ENCODE measurements at places on chromosomes 12 and 14.

DNA sequence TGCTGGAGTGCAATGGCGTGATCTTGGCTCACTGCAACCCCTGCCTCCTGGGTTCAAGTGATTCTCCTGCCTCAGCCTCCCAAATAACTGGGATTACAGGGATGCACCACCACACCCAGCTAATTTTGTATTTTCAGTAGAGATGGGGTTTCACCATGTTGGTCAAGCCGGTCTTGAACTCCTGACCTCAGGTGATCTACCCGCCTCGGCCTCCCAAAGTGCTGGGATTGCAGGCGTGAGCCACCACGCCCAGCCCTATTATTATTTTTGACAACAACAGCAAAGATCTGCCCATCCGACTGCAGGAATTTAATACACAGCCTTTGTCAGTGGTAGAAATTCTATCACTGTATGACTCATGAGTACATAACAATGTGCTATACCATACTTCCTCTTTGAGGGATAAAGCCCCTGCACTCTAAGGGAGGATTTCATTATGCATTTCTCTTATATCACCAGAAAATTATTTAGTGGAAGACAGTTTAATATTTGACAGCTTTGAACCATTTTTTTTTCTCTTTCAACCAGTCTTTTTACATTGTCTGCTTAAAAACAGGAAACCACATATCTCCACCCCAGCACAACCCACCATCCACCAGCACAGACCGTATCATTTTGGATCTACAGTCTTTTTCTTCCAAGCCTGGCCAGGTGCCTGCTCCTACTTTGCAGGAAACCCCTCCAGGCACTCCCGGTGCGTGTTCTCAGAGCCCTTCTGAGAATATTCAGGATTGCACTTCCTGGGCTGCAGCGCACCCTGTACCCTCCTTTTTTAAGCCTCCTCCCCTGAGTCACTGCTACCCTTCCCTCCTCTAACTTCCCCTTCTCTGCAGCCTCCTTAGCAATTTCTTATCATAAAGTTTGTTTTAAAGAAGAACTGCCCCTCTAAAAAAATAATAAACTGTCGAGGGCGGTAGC, 594 bp downstream of the ARHGDIB start:
- no peak for DNase-seq

DNA sequence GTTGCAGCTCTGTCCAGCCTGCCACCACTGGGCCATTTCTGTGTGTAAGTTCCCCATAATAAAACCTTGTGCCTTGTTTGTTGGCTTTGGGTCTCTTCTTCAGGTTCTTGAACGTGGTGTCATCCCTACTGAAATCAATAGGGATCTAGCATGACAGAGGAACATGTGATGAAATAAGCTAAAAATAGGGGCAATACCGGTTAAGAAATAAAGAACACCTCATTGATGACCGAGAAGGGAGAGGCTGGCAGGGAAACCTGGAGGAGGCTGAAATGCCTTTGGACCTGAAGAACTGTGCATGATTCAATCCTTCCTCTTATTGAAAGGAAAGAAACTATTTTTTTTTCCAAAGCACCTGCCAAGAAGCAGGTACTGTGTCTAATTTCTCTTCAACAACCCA, 172.3 kb downstream of the PPM1H start:
- no peak for DNase-seq

DNA sequence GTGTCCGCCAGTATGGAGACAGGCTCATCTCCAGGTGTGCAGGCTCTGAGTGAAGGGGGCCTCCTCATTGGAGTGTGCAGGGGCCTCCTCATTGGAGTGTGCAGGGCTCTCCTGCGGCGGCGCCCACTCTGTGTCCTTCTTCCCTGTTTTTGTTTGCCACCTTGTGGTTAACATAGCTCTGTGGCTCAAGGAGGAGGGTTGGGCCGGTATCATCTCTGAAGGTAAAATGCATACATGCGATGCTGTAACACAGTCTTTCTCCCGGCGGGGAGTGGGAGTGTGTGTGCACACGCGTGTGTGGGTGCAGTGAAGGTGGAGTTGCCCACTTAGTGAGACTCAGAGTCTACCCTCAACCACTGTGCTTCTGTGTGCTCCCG, 429.4 kb downstream of the ZFP36L1 start:
- no peak for DNase-seq

GRCh38 chr12:77592836-77593235, 237.9 kb upstream of the NAV3 start:
- no peak for DNase-seq

GRCh38 chr14:68522510-68523325, 270.1 kb downstream of the ZFP36L1 start:
- DNase-seq: no peak

DNA sequence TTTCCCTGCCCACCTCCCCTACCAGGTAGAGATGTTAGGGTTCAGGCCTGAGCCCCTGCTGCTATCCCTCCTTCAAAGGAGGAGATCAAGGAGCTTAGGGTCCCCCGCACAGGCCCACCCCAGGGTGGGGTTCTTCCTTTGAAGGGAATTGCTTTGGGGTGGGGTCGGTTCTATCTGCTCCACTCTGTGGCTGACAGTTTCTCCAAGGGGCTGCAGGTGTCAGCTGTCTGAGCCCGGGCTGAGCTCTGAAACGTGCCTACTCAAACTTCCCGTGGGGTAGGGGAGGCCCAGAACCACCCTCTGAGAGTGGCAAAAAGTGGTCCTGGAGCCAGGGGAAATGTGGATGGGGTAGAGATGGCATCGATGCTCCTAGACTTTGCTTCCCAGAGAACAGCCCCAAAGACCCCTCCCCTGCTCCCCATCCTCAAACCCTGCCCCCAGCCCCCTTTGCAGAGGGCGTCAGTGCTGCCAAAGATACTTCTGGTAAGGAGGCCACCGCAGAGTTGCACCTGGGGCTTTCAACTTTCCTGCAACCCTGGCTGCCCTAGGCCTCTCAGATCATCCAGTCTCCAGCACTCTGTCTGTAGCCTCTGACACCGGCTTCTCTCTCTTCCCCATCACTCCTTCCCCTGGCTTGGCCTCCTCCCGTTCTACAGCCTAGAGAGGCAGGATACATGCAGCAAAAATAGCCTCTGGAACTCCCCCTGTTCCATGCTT, 6.3 kb upstream of the CD4 start:
- DNase-seq: no peak

- no peak for DNase-seq
These were observed 176.8 kb downstream of the KIF26A start for GRCh38 chr14:104315169-104315568.
